ENCODE measurements at places on chromosomes 2 and 18.
A peak's percentile ranks its signal among the peaks of the same experiment; 100 is the strongest.

- DNase-seq, result no peak
Observed at GRCh38 chr2:129800285-129800684, 179.2 kb upstream of the RAB6C start.

GRCh38 chr18:80167931-80168330 lies 58.9 kb downstream of the ADNP2 start:
- DNase-seq, result no peak

- DNase-seq, result no peak
Observed at GRCh38 chr2:196617430-196617829, 22.1 kb upstream of the CCDC150 start.

- no peak for DNase-seq
Observed at GRCh38 chr2:44528595-44528994, 166.8 kb downstream of the CAMKMT start.

DNA sequence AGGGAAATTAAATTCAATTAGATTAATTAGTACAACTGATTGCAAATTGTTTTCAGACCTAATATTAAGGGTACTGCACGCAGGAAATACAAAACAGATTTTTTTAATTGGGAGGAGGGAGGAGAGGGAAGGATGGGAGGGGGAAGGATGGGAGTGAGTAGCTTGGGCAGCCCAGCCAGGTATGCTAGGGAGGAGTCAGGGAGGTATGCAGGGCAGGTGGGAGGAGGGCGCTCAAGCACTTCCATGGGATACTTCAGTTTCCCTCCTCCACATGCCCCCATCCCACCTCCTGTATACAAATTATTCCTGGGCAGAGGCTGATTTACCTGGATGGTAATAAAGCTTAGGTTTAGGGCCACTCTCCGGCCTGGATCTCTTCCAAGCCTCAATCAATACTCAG lies 76.6 kb upstream of the CAPN13 start:
- no peak for DNase-seq

DNA sequence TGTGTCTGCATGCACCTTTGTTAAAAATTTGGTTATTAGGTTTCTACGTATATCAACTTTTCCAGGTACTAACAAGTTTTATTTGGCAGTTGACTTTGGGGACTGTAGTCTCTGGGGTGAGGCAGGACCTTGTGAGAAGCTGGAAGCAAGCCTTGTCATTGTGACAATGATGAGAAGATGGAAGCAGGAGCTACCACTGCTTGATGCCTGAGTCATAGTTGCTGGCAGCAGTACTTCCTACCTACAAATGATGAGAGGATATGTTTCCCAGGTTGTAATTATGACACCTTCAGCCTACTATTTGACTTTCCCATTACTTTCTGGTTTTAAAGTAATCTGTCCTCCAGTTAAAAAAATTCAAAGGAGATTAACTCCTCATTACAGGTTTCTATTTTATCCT lies 516.3 kb downstream of the NRXN1 start:
- no peak for DNase-seq

DNA sequence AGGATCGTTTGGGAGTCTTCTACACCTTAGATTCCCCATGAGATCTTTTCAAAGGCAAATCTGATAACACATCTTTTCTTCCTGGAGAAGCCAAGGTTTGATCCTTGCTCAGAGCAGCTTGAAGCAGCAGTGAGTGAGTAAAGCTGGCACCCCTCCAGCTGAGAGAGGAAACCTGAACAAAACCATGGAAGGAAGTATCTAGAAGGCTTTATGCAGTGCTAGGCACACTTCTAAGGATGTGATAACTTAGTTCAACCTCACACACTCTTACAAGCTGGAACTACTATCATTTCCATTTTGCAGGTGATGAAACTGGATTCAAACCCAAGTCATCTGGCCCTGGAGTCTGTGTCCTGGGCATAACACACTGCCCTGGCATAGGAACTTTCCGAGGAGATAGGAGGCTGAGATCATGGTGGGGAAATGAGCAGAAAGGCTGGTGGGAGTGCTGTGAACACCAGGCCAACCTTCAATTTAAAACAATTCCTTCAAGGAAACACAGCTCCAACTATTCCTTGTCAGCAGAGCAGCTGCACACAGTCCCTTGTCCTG lies 71.2 kb downstream of the CTAGE1 start:
- DNase-seq, result no peak

DNA sequence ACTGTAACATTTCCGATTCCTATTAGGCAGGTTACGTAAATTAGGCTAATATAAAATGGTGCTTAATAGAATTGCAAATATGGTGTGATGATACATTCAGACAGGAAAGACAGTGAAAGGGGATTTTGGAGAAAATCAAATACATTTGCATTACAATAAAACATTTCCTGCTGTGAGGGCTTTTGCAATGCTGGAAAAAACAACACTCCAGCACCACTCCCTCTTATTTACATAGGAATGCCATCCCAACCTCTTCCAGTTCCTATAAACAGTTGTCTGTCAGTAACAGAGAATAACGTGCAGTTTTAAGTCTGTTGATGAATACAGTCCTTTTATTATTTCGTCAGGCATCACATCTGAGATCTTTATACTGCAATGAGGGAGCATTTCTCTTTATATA lies 298.8 kb upstream of the FANCL start:
- DNase-seq, result no peak

- DNase-seq, result no peak
Observed at GRCh38 chr18:23972453-23972852, 42.1 kb upstream of the TTC39C start.

DNA sequence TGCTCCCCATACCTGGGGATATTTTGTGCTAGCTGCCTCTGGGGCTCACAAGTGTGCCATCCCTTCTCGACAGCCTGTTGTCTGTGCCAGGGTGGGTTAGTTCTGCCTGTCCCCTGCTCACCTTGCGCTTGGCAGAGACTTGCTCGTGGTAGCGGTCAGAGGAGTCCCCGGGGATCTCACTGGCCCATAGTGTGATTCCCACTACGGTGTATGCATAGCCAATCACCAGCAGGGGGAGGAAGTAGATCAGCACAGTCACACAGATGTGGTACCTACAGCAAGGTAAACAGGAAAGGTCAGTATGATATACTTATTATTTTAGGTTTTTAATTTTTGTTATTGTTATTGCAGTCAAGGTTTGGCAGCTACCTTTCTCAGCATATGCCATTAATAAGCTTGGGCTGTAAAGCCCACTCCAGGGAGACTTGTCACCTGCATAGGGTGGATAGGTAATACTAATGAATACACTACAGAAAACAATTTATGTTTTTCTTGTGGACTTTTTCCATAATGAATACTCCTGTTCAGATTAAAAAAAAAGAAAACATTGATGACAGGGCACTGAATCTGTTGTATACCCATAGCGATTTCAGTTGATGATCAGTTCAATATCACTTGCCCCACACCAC lies 95.2 kb downstream of the POLE4 start:
- no peak for DNase-seq

- no peak for DNase-seq
Observed at GRCh38 chr18:12012697-12013096, 31.4 kb downstream of the IMPA2 start.

- DNase-seq, result no peak
Observed at GRCh38 chr2:26088038-26088643, 54.3 kb downstream of the RAB10 start.

DNA sequence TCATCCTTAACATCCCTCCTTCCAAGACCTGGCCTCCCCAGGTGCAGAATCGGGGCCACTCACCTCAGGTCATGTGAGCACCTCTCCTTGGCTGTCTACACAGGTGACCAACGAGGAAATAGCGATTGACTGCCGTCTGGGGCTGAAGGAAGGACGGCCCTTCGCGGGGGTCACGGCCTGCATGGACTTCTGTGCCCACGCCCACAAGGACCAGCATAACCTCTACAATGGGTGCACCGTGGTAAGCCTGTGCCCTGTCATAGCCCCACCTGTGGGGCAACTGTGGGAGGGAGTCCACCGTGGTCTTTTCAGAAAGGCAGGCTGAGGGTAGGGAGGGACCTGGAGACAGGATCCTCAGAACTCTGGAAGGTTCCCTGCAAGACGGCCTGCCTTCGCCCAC lies 54.3 kb downstream of the BOLA3 start:
- peak; percentile 66 for DNase-seq

DNA sequence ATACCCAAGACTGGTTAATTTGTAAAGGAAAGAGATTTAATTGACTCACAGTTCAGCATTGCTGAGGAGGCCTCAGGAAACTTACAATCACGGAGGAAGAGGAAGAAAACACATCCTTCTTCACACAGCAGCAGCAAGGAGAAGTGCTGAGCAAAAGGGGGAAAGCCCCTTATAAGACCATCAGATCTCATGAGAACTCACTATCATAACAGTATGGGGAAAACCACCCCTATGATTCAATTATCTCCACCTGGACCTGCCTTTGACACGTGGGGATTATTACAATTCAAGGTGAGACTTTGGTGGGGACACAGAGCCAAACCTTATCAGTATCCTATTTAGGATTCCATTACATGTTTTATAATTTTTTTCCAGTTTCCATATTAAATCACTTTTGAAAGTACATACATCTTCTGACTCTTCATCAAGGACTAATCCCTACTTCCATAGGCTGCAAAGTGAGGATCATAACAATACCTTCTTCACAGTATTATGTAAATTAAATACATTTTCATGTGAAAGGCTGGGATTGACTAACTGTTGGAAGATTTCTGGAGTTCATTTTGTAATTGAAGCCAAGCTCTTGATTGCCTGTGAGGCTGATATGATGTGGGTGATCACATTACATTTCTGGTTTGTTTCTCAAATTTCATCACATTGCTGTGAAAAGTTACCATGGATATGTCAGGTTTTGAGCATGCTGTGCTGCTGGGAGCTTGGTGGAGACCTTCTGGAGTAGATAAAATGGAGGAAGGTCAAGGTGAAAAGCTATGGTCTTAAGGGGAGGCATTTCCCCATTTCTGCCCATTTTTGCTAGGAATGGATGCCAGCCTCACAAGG lies 31.7 kb upstream of the CERS6 start:
- no peak for DNase-seq

DNA sequence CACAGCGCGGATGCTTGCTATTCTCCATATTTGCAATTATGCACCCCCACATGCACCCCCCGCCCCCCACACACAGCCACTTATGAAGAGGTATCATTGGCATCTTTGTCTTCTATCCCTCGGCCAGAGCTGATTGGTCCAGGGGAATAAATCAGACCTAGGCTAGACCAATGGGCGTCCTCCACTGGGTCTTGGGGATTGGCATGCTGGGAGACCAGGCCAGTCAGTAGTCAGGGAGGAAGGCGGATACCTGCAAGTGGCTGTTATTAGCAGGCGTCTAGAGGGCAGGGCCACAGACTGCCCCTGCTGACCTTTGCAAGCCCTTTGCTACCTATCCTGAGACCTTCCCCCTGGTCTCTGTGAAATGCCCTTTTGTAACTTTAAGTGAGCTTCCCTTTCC lies 30.0 kb downstream of the ATOH8 start:
- no peak for DNase-seq

DNA sequence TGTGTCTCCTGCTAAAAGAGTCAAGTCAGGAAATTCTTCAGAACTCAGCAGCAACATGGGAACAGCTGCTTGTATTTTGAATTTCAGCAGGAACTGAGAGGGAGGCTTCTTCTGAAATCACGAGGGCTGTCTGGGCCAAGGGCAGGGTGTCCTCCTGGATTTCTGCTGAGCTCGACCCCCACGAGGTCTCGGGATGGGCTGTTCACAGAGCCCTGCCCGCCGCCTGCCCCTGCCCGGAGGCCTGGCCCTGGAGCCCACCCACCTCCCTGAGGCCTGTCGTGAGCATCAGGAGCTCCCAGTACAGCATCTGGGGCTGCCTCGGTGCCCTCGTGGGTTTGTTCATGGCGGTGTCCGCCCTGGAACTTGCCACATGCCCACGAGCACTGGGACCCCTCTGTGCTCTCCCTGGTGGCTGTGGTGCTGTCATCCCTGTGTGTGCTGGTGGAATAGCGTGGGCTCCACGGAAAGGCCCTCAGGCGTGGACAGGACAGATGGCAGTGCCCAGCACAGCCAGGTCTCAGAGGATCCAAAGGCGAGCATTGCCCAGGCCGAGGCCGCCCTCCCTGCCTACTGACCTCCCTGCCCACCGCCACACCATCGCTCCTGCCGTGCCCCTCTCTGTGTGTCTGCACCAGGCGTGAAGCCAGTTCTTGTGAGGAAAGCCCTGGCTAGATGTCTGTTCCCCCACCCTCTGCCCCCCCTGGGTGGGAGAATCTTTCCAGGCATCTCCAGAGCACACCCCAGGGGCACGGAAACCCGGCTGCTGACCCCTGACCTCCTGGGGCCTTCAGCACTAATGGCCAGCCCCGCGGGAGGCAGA lies 25.9 kb downstream of the RAMP1 start:
- no peak for DNase-seq

- no peak for DNase-seq
Observed at GRCh38 chr2:121721926-121722325, 14.7 kb downstream of the NIFK start.

DNA sequence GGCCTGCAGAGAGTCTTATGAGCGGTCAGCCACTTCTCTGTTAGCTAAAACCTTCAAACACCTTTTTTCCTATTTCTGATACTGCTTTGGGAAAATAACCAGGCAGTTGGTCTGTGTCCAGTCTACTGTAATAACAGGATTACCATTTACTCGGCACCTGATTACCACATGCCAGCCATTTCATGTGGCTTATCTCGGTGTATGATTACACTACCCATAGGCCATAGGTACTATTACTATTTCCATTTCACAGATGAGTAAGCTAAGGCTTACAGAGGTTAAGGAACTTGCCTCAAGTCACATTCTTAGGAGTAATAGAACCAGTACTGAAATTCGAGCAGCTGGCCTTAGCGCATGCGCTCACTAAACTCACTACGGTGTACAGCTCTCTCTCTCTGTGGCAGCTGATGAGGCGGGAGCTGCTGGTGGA lies 147.2 kb upstream of the L3MBTL4 start:
- DNase-seq, result no peak

GRCh38 chr2:65746931-65747675 lies 314.7 kb upstream of the SPRED2 start:
- no peak for DNase-seq

DNA sequence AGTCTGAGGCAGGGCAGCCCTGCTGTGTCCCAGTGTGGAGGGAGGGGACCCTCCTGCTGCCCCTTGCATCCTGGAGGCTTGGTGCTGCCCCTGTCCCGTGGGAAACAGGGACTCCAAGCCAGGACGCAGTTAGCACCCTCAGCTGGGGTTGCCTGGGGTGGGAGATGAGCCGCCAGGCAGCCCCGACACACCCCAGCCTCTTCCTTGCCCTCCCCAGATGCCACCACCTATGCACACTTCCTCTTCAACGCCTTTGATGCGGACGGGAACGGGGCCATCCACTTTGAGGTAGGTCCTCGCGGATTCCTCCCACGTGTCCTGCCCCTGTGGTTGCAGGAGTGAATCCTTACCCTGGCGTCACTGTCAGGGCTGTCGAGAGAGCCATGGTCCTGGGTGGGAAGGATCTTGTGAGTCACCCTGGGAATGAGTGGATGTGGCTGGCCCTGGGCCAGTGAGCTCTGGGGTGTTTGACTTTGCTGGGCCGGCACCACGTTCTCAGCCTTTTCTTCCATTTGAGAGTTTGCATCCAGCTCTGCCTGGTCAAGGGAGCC lies 27.5 kb upstream of the FAHD2A start:
- peak; percentile 56 for DNase-seq

DNA sequence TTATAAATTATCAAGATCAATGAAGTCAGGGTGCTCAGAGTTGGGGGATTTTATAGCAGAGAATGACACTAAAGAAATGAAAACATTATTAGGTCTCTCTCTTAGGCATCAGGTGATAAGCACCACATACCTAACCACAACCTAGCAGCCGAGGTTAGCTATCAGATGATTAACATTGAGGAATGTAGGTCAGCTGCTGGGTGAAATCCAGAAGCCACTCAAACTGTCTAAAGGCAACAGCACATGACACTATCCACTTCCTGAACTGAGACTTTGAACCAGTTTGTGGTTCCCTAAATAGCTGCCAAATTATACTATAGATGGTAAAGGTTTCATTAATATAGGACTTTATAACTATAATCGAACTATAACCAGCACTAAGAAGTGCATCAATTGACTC lies 4.7 kb downstream of the EPG5 start:
- DNase-seq, result no peak
